Stimulated activated CD4-positive, alpha-beta T cell treated with anti-CD3 and anti-CD28 coated beads, Interleukin-1b, Interleukin-23, amount 100 ng/mL, for 1 hour (primary cell): ENCODE measurements at places on chromosomes 7 and 10.

- DNase-seq, result no peak
These were observed 46.0 kb downstream of the ZNRF2 start for GRCh38 chr7:30330134-30331111.

GRCh38 chr7:66257481-66257880 is 52.3 kb downstream of the TPST1 start:
- DNase-seq, result no peak

GRCh38 chr7:20030915-20031362 is 186.2 kb downstream of the MACC1 start:
- DNase-seq, result no peak

- no peak for DNase-seq
These were observed 661.2 kb upstream of the GALNT17 start for GRCh38 chr7:70470746-70471145.

DNA sequence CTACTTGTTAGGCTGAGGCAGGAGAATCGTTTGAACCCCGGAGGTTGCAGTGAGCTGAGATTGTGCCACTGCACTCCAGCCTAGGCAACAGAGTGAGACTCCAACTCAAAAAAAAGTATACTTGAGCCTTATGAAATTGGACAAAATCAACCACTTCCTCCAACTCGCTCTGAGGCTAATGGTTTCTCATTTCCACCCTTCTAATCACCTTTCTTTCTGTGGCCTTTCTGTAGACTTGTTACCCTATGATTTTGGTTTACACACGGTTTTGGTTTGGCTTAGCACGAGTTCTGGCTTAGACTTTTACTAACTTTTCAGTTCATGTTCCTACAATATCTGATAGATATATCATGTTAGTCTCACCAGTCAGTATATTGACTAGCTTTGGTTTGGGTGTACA is 152.0 kb downstream of the PHTF2 start:
- no peak for DNase-seq

- DNase-seq, result no peak
These were observed 18.7 kb downstream of the CCDC136 start for GRCh38 chr7:128810473-128810872.

GRCh38 chr7:299169-299568 is 9.2 kb downstream of the FOXL3 start:
- no peak for DNase-seq

- DNase-seq, result no peak
These were observed 45.2 kb upstream of the SAMD8 start for GRCh38 chr10:75066271-75066670.

GRCh38 chr10:86364491-86365345 is 1.9 kb downstream of the GRID1 start:
- no peak for DNase-seq

DNA sequence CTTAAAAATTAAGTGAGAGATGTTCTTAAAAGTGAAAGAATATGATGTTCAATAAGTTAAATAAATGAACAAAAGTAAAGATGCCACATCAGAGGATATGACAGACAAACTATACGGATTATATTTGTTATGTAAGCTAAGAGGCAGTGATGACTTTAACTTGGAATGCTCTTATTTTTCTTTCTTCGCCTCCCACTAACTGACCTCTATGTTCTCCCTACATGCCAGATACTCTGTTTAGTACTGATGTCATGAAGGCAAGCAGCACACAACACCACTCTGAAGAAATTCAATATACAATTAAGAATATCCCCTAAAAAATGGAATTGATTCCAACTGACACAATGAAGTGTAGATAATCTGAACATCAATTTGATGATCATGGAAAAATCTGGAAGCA is 223.4 kb downstream of the DOCK4 start:
- DNase-seq, result no peak

DNA sequence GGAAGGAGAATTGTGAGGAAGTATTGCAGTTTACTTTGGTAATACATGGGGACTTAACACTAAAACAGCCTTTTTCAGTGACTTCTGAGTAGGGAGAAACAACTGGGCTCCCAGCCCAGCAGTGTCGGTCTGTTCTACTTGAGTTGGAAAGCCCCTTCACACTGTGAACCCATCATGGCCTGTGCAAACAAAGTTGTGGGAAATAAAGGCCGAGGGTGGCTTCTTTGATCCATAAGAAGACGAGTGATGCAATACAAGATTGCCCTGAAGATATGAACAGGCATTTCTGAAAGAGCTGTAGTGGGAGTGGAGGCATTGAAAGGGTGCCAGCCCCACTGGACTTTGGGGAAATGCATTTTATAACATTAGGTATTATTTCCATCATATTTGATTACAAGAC is 28.3 kb downstream of the C10orf120 start:
- DNase-seq, result no peak
